ENCODE measurements at places on chromosomes 3 and 15. TPM values are rescaled to one million over a fixed set of nuclear protein-coding genes. Genes with fewer than 3 reads are reported as not detected.

Gene FBXO40
- not detected for polyA plus RNA-seq

Gene TMEM212
- polyA plus RNA-seq: not detected

DNA sequence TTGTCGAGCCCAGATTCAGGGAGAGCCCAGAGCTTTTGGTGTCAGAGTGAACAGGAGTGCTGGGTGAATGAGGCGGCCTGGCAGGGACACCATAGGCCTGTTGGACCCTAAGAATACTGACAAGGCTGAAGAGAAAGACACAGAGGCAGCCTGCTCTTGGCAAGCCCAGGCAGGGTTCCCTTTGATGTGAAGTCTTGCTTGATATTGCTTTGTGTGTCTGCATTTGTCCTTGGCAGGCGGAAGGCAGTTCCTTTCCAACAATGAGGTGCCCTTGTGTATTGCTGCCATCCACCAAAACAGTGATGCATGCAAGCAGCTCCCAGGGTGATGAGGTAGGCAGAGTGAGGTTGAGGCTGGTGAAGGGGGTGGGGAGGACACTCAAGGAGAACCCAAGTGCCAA lies 152.7 kb upstream of the TSC22D2 start:
- DNase-seq: no peak

DNA sequence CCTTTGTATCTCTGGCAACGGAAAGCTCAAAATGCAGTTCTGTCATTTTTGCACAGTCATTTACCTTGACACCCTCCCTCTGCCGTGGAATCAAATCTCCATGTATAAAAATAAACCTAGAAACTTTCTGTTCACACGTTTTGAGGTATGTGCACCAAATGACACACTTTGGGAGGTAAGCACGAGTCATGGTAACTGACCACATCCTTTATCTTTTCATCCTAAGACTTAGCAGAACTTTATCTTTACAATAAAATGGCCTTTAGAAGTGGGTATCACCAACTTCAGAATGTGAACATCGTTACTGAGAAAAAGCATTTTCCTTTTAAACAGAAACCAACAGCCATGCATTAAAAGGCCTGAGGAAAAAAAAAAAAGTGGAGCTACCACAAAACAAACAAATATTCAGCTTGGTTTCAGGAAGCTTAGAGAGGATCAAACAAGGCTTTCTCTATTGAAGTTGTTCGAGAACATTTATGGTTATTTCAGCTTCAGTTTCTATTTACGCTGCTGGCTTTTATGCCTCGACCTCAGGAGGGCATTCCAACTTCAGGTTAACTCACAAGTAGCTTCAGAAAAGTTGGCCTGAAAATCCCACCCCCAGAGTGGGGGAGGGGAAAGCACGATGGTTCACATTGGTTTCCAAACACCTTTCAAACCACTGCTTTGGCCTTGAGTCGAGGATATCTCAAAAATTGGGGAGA lies 171.1 kb upstream of the ICE2 start:
- peak; percentile 46 for DNase-seq

- no peak for DNase-seq
Measured at GRCh38 chr3:106337116-106337515, 468.3 kb upstream of the CBLB start.

Gene FOXB1
- 0.01 TPM for polyA plus RNA-seq

Gene DUOXA2
- 0.12 TPM for polyA plus RNA-seq

Gene GPR62
- polyA plus RNA-seq: not detected

GRCh38 chr3:133238015-133238414 lies 161.8 kb upstream of the BFSP2 start:
- no peak for DNase-seq

Data from small intestine (tissue), 16 donors.